ENCODE measurements at places on chromosomes 4 and X. TPM values are rescaled to one million over a fixed set of nuclear protein-coding genes. Genes with fewer than 3 reads are reported as not detected.

PPP2R3B gene
- total RNA-seq: 17.6 TPM

SSX4 gene
- total RNA-seq: not detected

SLITRK4 gene
- total RNA-seq: not detected

ZNF141 gene
- total RNA-seq: 11.6 TPM

ASB5 gene
- under 0.01 TPM for total RNA-seq

PPAT gene
- 7.2 TPM for total RNA-seq

Data from dermis lymphatic vessel endothelial cell (primary cell).